ENCODE measurements at places on chromosomes 16 and 17.

- DNase-seq, result no peak
Measured at GRCh38 chr16:57069635-57070370, 22.6 kb upstream of the CPNE2 start.

DNA sequence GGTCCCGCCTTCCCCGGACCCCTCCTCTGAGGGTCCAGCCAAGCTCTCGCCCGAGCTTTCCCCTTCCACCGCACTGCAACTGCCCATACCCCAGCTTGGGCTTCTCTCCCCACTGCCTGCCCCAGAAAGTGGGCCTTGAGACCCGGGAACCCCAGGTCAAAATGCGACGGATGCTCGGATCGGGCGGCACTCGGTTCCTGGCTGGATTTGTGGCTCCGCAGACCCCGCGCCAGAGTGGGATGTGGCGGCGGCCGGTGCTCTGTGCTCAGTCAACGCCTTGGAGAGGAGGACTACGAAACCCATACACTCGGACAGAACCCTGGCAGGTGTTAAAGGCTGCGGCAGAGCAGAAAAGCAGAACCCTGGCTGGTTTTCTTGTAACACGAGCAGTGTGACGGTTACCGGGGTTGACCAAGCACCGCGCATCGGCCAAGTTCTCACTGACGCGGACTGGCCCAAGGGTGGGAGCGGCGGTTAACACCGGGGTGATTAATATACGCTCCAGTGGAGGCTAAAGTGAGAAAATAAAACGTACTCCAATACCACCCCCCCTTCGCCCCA, 885 bp upstream of the SLFN13 start:
- no peak for DNase-seq

DNA sequence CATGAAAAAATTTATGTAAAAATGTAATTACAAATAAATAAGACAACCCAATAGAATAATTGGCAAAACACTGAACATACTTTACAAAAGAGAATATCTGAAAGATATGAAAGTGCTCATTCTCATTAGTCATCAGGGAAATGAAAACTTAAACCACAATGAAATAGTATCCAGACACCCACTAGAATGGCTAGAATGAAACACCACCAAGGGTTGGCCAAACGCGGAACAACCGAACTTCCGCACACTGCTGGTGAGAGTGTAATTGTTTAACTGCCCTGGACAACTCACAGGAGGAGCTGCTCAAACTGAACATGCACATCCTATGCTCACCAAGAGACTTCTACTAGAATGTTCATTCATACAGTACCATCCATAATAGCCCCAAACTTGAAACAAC, 5.8 kb upstream of the ZDHHC7 start:
- no peak for DNase-seq

- DNase-seq, result no peak
Measured at GRCh38 chr17:77435272-77436057, 294.7 kb downstream of the SEC14L1 start.

DNA sequence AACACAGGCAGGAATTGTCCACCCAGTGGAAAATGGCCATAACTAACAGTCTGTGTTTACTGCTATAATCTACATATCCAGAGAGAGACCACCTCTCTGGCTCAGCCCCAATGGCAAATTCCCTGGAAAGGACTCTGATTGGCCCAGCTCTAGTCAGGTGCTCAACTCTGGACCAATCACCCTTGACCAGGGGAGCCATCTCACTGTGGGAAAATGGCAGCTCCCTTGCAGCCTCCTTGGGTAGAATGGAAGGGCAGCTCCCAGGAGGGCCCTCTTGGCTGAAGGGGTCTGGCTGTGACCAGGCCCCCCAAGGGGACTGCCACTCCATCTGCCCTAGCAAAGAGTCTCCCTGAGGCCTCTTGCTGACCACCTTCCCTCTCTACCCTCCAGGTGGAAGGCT, 3.1 kb downstream of the ALOX15B start:
- no peak for DNase-seq

- no peak for DNase-seq
Measured at GRCh38 chr17:27868565-27868964, 24.6 kb downstream of the LYRM9 start.

DNA sequence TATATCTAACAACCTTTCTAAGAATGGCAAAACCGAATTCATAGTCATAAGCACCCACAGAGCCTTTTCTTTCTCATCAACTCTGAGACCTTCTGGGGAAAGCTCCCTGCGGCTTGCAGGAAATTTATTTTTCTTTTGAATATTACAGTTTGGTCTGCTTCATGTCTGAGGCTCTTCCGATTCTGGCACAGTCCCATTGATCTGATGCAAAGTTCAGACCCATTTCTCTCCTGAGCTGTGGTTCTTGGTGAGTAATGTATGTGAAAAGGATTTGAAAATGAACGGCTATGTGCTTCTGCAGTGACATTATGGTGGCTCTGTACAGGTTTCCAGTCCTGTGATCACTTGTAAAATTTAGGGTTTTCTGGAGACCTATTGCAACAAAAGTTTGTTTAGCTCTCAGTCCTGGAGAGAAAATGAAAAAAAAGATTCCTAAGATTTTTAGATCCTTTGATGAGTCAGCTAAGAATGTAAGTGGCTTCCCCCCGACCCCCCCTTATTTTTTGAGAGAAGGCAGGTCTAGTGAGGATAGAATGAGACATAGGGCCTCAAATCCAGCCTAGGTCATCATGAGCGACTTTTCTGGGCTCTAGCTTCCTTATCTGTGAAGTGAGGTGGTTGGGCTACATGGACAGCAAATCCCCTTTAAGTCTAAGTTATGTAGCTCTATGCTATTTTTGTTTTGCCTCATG, 4.6 kb downstream of the GAN start:
- peak; percentile 64 for DNase-seq

DNA sequence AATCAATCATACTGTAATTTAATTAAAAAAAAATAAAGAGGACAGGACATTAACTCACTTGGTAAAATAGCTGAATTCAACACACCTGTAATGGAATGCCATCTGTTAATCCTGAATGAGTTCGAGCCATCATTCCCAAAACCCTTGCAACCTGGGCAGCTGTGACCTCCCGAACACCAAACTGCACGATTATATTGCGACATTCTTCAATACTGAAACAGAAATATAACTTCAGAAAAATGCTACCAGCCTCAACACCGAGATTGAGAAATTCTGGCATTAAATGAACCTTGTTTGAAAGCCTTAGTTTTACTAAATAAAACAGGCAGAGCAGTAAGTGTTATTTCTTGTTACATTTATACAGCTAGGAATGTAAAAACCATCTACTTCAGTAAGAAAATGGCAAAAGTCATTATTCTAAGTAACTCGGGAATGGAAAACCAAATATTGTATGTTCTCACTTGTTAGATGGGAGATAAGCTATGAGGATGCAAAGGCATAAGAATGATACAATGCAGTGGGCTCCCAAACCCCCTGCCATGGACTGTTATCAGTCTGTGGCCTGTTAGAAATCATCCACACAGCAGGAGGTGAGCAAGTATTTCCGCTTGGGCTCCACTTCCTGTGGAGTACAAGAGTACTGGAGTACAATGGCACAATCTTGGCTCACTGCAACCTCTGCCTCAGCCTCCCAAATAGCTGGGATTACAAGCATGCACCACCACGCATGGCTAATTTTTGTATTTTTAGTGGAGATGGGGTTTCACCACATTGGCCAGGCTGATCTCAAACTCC, 46.5 kb downstream of the CNOT1 start:
- no peak for DNase-seq

- DNase-seq, result no peak
Measured at GRCh38 chr16:63922560-63922959, 1199.3 kb downstream of the CDH11 start.

DNA sequence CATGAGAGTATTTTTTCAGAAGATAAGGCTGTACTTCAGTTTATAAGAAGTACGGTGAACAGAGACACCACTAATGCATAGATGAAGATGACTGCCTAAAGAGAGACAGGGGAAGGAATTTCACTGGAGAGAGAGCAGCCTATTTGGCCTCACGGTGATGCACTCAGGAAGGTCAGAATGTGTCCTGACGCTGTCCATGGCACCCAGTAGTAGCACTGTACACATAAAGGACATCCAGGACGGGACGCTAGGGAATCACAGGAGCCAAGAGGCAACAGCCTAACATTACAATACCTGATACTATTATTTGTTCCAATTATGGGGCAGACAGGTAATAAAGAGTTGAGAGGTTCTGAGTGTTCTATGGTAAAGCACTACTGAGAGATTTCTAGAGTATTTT, 24.9 kb upstream of the LRRC37A start:
- DNase-seq, result no peak

DNA sequence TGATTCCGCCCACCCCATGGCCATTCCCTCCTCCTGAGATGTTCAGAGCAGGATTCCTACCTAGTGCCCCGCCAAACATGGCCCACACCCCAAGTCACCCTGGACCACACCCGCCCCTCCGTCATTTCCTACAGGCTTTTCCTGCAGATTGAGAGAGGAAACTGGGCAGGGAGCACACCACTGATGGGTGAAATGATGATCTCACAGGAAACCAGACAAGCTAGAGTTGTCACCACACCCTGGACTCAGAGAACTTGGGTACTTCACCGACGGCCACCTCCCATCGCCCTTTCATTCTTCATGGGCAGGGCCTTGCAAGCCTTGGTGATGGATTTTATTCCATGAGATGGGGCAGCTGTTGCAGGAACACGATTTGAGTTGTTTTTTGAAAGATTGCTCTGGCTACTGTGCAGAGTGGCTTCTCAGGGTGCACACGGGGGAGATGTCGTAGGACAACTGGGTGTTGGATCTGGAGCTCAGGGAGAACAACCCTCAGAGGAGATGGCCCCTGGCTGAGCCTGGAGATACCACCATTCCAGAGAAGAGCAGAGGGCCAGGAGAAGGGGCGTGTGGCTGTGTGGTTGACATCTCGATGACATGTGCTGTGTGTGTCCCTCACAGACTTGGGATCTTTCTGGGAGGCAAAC, 7.4 kb upstream of the B9D1 start:
- no peak for DNase-seq

GRCh38 chr16:88967830-88968588, 9.0 kb downstream of the CBFA2T3 start:
- DNase-seq, result no peak
